ENCODE measurements at places on chromosomes 5 and 9. TPM values are rescaled to one million over a fixed set of nuclear protein-coding genes. Genes with fewer than 3 reads are reported as not detected.

GRCh38 chr9:108662091-108662875 lies 193.5 kb downstream of the ACTL7B start:
- H3K27me3 ChIP-seq, result no peaks in the 10 kb centered on the region
- no peaks in the 10 kb centered on the region for H3K4me1 ChIP-seq
- H3K27ac ChIP-seq, result no peak overlapping the region
- H3K36me3 ChIP-seq, result no peaks in the 10 kb centered on the region
- DNase-seq, result no peak

DNA sequence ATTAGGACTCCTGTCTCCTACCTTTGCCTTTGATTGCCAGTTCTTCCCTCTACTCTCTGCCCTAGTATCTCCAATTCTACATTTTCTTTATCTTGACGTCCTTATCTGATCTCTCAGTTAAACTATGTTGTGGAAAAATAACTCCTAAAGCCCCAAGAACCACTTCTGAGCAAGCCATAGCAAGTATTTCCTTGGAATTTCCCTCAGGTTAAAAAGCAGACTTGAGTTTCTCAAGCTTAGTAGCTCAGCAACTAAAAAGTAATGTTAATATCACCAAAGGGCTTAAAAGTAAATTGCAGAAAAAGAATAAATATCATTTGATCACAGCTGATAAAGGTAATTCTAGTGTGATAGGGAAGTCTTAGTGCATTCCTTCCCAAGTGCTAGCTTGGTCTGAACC lies 13.2 kb upstream of the HSPB3 start:
- H3K27me3 ChIP-seq, result no peaks in the 10 kb centered on the region
- no peaks in the 10 kb centered on the region for H3K4me1 ChIP-seq
- H3K27ac ChIP-seq, result no peak overlapping the region
- no peak overlapping the region for H3K4me3 ChIP-seq
- no peak for DNase-seq

Gene SLC6A3
- 0.46 TPM for total RNA-seq

- H3K36me3 ChIP-seq, result no peaks in the 10 kb centered on the region
- peaks cover 8% of the 10 kb centered on the region for H3K4me1 ChIP-seq
- DNase-seq, result no peak
- H3K27me3 ChIP-seq, result no peaks in the 10 kb centered on the region
- no peak overlapping the region for H3K27ac ChIP-seq
Measured at GRCh38 chr9:87564791-87565241, 67.1 kb downstream of the DAPK1 start.

DNA sequence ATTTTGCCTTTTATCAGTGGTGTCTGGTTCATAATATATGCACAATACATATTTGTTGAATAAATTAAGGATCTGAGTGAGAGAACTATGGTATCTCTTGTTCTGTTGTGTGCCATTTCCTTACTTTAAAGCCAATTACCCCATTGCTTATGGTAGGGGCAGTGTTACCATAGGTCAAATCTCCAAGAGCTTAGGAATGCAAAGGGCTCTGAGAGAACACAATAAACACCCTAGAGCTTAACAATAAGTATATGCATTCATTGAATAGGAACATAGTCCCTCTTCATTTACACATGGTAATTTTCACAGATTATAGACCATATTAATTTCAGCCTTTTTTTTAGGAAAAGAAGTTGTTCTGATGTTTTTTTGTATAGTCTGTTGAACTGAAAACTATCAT lies 112.2 kb downstream of the MCTP1 start:
- H3K27ac ChIP-seq, result no peak overlapping the region
- H3K27me3 ChIP-seq, result no peaks in the 10 kb centered on the region
- no peak for DNase-seq
- no peak overlapping the region for H3K4me3 ChIP-seq
- no peaks in the 10 kb centered on the region for H3K36me3 ChIP-seq
- H3K4me1 ChIP-seq, result peaks cover 25% of the 10 kb centered on the region
